ENCODE measurements at places on chromosomes 12 and 14.

DNA sequence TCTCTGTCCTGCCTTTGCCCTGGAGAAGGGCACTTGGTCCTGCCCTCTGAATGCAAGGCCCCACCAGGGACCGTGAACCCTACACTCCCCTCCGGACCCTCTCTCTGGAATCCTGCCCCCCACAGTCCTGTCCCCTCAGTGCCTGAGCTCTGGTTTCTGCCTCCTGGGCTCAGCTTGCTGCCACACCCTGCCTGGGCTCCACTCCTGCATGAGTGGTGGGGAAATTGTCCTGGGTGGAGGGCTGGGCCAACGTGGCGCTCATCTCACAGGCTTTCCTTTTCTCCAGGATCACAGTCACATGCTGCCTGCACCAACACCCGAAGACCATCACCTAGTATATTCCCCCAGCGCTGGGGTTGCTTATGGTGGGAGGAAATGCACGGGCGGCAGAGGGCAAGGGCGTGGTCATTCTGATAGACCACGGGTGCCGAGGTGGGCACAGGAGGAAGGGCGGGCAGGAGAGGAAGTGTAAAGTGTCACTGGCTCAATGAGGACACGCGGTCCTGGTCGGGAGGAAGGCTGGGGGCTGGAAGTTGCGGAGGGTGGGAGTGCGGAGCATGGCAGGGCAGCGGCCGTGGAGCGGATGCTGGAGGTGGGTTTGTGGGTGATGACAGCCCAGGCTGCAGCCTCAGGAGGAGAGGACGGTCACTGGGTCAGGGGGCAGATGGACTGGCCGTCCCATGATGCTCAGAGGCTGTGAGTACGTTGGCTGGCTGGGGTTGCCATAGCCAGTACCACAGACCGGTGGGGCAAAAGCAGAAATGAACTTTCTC is 99.5 kb downstream of the KIF26A start:
- no peak for DNase-seq

DNA sequence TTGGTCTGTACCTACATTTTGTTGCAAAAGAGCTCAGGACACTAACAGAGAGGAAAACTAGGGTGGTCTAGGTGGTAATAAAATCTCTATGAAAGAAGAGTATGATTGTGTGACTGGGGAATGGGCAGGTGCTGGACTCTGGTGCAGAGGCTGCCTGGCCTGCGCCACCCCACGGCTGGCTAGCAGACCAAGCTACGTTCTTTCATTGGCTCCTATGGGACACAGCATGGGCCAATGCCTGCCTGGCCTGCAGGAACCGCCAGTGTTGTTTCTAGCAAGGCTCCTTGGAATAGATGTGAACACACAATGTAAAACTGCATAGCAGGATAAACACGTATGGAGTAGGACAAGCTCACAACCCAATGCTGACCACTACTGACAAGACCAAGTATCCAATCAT is 51.7 kb upstream of the CORO1C start:
- no peak for DNase-seq

- no peak for DNase-seq
Observed at GRCh38 chr12:94969424-94969823, 34.1 kb downstream of the NDUFA12 start.

- DNase-seq: no peak
Observed at GRCh38 chr14:63524537-63525155, 18.5 kb downstream of the PPP2R5E start.

- DNase-seq: no peak
Observed at GRCh38 chr12:69097619-69098368, 141.6 kb upstream of the CPSF6 start.

- no peak for DNase-seq
Observed at GRCh38 chr12:64083285-64084210, 138.5 kb downstream of the KICS2 start.

All from stimulated activated CD4-positive, alpha-beta T cell treated with anti-CD3 and anti-CD28 coated beads, TNF-alpha, amount 100 ng/mL, for 48 hours (primary cell).